Right renal pelvis (tissue), 4 donors: ENCODE measurements at places on chromosomes 7 and 10.

GRCh38 chr10:75236178-75236825 is 545 bp upstream of the COMTD1 start:
- no peak for DNase-seq

GRCh38 chr7:105319578-105319977 is 69.1 kb downstream of the SRPK2 start:
- DNase-seq, result no peak

DNA sequence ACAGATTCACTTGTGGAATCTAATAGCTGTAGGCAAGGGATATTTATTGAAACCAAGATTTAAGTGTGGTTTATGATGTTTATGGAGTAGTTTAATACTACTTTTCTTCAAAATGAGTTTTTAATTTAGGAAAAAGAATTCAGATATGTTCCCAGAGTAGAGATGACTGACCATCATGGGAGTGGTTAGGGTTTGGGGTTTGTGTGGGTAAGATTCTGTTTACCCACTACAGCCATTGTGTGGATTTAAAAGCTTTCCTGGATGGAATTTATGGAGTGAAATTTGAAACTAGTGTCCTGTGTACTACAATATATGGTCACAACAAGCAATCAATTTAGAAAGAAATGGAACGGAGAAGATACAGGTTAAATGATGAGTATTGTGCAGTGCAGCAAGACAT is 453.5 kb downstream of the AUTS2 start:
- no peak for DNase-seq

DNA sequence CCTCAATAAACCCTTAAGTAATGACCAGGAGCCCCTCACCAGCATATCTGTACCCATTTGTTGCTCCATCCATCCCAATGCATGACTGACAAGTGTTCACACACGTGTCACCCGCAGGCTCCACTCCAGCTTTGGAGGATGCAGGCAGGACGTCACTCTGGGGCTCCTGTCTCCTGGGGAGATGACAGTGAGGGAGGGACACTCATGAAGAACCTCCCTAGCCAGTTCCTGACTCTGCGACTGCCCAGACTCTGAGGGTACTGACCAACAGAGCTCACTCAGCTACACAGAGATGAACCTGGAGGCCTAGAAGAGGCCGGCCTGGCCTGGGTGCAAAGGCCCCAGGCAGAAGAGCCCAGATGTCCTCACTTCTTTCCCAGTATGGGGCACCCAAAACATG is 135.1 kb upstream of the RET start:
- no peak for DNase-seq

GRCh38 chr7:77327067-77327931 is 88.8 kb downstream of the GSAP start:
- no peak for DNase-seq

DNA sequence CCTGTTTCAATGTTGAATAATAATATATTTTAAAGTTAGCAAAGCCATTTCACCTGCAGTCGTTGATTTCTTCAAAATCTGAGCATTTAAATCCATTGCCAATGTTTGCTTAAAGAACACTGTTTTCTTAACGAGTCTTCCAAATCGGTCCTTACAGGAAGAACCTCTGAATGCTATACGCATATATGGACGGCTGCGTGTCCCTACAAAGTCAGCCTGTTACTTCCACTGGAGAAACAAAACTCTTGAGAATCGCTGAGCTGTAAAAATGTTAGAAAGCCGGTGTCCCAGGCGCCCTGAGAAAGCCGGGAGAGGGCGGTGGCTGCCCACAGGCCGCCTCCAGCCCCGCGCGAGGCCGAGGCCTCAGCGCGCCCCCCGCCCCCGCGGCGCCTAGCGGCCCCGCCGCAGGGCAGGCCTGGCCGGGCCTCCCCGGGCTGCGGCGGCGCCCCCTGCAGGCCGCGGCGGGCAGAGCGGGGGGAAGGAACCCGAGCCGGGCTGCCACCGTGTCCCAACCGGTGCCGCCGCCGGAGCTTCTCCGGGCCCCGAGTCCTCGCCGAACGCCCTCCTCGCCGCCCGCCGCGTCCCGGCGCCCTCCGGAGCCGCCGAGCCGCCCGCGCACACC is at the start of gene FHIP2A:
TSS of gene FHIP2A (plus strand) at position 488 of the 622 bp plus-strand sequence. CDS start 299 bp downstream, outside the sequence.
- peak; percentile 58 for DNase-seq

DNA sequence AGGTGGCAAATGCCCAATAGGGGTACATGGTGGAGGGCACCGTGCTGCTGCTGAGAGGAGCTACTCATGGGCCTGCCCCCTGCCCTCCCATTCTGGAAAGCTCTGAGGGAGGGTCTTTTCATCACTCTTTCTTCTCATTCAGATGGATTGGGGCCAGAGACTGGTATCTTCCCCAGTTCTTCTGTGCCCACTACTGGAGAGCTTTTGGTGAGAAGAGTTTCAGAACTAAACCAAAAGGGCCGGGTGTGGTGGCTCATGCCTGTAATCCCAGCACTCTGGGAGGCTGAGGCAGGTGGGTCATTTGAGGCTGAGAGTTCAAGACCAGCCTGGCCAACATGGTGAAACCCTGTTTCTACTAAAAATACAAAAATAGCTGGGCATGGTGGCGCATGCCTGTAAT is 12.5 kb downstream of the ADRA2A start:
- no peak for DNase-seq

GRCh38 chr10:31000867-31001266 is 30.8 kb downstream of the ZNF438 start:
- DNase-seq, result no peak

- DNase-seq, result no peak
Observed at GRCh38 chr10:69646185-69647060, 16.4 kb downstream of the FAM241B start.

DNA sequence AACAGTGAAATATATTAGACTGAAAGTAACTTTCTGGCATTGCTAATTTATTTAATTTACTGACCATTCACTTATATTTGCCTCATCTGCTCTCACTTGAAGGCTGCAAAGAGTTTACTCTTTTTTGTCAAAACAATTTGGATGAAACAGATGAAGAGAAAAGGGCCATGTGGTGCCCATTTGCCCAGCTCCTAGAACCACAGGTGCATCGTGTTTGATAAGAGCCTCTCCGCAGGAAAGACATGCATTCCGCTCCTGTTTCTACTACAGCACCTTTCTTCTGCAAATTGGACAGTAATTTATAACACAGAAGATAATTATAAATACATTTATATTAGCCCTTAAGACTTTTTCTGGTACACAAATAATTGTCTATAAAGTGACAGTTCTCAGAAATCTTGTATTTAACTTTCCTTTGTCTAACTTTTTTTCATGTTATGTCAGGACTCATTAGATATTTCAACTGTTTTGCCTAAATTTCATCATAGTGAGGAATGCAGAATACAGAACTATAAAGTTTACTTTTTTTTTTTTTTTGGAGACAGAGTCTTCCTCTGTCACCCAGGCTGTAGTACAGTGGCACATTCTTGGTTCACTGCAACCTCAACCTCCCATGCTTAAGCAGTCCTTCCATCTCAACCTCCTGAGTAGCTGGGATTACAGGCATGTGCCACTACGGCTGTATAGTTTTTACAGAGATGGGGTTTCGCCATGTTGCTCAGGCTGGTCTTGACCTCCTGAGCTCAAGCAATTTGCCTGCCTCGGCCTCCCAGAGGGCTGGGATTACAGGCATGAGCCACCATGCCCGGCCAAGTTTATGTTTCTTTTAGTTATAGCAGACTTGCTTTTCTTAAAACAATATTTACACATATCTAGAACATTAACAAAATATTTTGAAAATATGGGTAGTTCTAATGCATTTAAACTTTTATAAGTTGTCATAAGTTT is 869 bp downstream of the LAMB4 start:
- DNase-seq, result no peak

- no peak for DNase-seq
Observed at GRCh38 chr7:157523766-157524421, 187.1 kb downstream of the DNAJB6 start.

DNA sequence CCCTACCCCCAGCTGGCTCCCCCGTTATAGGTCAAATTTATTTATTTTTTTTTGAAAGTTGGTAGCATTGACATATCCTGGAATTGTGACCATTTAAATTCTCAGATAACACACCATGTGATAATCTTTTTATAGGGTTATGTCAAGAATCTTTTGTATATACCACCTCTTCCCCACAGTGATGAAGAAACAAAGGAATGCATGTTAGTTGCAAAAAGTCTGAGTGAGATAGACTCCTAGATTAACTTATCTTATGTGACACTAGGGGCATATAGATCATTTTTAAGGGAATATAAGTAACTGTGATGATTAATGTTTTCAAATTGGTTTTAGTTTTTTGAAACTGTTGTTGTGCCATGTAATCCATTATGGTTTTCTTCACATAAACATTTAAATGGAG is 68.3 kb downstream of the MLLT10 start:
- no peak for DNase-seq

DNA sequence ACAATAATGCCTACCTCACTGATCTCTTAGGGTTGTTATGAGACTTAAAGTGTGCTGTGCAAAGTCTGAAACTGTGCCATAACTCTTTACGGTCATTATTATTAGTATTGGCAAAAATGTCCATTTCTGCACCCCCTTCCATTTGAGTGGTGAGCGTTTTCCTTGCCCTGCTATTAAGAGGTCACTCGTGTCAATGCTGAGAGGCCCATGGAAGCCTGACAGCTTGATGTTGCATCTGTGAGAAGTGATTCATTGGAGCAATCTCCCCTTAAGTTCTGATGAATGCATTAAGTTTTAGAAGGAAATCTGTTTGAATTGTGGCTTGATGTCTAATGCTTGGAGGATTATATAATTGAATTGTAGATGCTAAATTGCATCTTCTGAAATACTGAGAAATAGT is 253.3 kb downstream of the FRMD4A start:
- no peak for DNase-seq

DNA sequence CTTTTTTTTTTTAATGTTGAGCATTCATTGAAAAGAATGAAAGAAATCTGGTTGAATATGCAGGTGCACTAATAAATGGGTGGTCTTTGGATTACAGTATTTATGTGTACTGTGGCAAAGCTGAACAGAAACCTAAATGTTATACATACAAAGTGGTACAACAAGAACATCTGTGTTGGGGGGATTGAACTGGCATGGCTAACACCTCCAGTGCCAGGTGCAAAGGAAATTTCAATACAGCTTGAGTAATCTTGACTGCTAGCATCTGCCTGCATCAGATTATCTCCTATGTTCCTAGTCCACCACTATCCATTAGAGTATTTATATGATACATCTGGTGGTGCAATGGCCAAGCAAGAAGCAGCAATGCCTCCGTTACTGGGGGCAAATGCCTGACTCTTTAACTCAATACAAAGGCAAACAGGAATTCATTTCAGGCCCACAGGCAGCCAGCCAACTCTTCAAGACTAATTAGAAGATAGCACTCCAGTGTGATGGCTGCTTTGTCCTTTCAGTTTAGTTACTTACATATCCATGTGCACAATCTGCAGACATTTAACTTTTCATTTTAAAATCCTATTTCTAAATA is 220.5 kb upstream of the ETV1 start:
- DNase-seq, result no peak

- no peak for DNase-seq
Observed at GRCh38 chr7:137579913-137580640, 236.5 kb upstream of the PTN start.

DNA sequence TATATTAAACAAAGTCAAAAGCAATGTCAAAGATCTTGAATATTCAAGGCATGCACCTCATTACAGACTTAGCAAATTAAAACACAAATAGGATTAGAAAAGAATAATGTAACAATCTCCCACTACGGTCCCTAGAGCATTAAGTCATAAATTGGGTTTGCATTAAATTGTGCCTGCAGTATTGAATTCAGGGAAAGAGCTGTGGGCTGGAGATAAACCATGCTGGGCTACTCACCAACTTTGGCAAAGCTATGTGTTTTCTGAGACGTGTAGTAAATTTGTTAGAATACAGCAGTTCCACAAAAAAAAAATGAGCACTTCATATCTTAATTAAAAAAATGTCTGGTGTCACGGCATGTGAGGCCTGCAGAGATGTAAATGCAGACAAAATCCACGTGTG is 241.6 kb downstream of the SNX10 start:
- no peak for DNase-seq

- no peak for DNase-seq
Observed at GRCh38 chr10:62534031-62534430, 159.9 kb downstream of the ZNF365 start.

DNA sequence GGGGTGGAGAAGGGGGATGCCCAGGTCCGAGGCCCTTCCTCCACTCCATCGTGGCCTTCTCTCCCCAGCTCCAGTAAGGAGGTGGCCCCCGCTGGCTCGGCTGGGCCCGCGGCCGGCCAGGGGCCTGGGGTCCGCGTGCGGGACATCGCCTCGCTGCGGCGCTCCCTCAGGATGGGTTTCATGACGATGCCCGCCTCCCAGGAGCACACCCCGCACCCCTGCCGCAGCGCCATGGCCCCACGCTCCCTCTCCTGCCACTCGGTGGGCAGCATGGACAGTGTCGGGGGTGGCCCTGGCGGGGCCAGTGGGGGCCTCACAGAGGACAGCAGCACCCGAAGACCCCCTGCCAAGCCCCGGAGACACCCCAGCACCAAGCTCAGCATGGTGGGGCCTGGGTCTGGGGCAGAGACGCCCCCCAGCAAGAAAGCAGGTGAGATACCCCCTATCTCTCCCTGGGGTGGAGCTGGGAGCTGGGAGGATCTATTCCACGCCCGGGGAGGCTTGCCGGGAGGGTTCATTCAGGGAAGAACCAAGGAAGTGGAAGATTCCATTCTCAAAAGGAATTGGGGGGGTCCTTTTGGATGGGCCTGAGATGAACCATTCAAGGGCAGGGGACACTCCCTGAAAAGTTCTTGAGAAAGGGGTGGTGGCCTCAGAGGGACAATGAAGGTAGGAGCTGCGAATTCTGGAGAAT is 3.2 kb downstream of the NYAP1 start:
- no peak for DNase-seq

- DNase-seq, result no peak
Observed at GRCh38 chr7:113054938-113055337, 31.7 kb downstream of the GPR85 start.

DNA sequence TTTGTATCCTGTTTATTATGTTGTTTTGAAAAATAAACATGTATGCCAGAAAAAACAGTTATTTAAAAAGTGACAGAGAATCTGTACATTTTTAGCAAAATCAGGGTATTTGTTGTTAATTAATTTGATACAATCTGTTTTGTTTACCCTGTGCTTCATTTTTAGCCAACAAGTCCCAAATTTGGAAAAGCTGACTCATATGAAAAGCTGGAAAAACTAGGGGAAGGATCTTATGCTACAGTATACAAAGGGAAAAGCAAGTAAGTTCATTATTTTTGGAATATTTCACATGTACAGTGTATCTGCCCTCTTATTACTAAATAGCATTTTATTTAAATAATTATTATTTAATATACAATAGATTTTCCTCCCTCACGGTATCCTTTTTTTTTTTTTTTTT is 151.4 kb downstream of the CDK14 start:
- no peak for DNase-seq

DNA sequence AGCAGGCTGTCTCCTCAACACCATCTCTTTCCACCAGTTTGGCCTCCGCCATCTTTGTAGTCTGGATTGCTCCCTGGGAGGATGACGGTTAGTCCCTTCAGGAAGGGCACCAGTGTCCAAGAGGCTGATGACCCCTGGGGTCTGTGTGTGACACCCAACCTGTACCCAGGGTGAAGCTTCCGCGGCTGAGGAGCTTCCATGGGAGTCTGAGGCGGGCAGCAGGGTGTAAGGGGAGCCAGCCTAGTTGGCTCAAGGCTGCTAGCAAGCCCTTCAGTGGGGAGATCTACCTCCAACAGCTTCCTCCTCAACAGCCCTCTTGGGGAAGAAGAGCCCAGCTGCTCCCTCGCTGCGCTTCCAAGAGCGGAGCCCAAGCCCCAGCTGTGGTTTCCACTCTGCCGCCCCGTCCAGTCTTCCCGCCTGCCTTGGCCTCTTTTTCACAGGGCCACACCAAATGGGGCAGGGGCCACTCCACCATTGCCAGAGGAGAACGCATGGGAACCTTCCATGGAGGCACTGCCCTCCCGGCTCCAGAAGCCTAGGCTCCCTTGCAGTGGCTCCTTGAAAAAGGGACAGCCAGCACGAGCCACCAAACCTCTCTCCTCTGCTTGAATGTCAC is 57.4 kb downstream of the TMEM209 start:
- no peak for DNase-seq
